ENCODE measurements at places on chromosomes 2 and 18. TPM values are rescaled to one million over a fixed set of nuclear protein-coding genes. Genes with fewer than 3 reads are reported as not detected.

GRCh38 chr2:26537826-26538475, 60.0 kb upstream of the OTOF start:
- no peak for DNase-seq

DNA sequence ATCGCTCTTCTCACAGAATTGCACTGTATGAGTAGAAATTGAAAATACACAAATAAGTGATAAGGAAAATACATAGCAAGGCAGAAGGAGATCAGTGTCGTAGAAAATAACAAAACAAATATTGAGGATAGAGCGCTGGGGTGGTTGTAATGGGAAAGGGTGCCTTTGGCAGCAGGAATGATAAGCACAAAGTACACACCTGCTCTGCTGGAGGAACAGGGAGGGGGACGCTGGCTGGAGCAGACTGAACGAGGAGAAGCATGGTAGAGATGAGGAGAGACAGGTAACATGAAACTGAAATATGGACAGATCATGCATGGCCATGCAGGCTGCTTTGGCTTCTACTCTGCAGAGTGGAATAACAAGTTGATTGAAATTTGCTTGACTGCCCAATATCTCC, 181.2 kb upstream of the FSHR start:
- no peak for DNase-seq

GRCh38 chr2:125041846-125042245, 1016.8 kb downstream of the CNTNAP5 start:
- DNase-seq: no peak

- DNase-seq: no peak
These were observed 62.1 kb downstream of the SCN3A start for GRCh38 chr2:165141601-165142354.

Gene KIAA2012
- 0.12 TPM for polyA plus RNA-seq

DNA sequence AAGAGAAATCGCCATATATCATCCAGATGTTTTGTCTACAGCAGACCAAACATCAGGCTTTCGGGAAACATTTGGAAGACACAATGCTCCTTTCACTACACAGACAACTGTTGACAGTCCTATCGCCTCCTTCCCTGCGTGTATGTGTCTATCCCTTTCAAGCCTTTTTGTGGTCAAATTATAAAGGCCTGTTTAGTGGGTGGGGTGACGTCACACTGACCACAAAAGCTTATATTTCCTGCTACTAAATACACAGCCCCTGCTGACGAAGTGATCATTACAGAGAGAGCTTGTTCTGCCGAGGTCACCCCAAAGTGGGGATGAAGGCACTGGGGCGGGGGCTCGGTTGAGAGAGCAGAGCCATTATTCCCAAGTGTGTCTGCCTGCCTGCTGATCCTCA, 302.7 kb upstream of the TNP1 start:
- DNase-seq: no peak

- DNase-seq: no peak
These were observed 167.1 kb upstream of the DOK6 start for GRCh38 chr18:69233465-69234054.

Gene PRSS56
- not detected for polyA plus RNA-seq

DNA sequence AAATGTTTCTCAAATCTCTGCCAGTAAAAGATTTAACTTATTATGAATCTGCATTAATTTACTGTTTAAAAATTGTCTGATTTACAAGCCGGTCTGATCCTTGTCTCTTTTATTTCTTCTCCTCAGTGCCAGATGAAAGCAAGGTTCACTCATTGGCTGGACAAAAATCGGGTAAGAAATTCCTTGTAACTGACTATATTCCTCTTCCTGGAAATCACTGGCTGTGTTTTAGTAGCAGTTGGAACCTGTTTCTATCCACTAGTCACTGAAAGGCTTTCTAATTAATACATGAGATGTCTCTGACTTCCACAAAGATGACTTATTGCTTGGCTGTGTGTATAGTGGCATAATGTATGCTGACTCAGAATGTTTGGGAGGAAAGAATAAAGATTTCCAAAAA, 436.6 kb upstream of the NRP2 start:
- peak; percentile 12 for DNase-seq

DNA sequence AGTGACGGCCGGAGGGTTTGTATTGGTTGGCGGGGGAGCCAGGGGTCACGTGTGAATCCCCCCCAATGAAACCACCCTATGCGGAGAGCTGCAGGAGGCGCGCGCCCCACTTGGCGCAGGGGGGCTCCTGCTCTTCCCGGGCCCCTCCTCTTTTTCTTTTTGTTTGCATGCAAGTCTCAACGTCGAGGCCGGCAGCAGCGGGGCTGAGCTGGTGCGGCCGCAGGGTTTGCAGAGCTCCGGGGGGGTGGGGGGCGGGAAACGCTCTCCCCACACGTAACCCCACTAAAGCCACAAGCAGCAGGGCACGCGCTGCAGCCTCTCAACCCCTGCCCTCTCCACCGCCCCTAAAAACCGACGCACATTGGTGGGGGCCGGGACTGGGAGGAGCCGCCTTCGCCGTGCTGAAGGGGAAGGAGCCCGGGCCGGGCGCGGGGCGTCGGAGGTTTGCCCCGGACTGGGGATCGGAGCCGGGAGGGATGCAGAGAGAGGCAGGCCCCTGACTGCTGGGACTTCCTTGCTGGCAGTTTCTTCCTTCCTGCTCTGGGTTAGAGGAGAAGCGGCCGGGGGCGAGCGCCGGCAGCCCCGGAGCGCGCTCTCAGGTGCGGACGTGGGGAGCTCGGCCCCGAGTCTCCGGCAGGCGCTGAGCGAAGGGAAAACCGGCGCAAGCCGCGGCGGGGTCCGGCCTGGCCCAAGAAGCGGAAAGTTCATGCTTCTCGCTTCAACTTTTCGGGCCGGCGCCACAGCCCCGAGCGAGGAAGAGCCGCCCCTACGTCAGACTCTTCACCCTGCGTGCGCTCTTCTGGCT, 864 bp downstream of the LBH start:
- DNase-seq: no peak

GRCh38 chr2:48600917-48601316, 16.7 kb upstream of the GTF2A1L start:
- no peak for DNase-seq

- no peak for DNase-seq
These were observed 20.1 kb downstream of the TMEM177 start for GRCh38 chr2:119699016-119699606.

DNA sequence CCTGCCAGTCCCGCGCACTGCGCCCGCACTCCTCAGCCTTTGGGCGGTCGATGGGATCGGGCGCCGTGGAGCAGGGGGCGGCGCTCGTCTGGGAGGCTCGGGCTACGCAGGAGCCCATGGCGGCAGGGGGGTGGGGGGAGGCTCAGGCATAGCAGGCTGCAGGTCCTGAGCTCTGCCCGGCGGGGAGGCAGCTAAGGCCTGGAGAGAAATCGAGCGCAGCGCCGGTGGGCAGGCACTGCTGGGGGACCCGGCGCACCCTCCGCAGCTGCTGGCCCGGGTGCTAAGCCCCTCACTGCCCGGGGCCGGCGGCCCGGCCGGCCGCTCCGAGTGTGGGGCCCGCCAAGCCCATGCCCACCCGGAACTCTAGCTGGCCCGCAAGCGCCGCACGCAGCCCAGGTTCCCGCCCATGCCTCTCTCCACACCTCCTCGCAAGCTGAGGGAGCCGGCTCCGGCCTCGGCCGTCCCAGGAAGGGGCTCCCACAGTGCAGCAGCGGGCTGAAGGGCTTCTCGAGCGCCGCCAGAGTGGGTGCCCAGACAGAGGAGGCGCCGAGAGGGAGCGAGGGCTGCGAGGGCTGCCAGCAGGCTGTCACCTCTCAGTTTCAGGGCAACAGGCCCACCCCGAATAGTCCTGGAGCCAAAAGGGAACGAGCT, 74.1 kb downstream of the PSMG2 start:
- no peak for DNase-seq

Gene GALNT5
- polyA plus RNA-seq: 0.70 TPM

GRCh38 chr2:127115471-127116199, 8.7 kb upstream of the BIN1 start:
- DNase-seq: no peak

- peak; percentile 28 for DNase-seq
These were observed 101.9 kb downstream of the NOL4 start for GRCh38 chr18:34122724-34123334.

Gene EHD3
- polyA plus RNA-seq: 21.5 TPM

DNA sequence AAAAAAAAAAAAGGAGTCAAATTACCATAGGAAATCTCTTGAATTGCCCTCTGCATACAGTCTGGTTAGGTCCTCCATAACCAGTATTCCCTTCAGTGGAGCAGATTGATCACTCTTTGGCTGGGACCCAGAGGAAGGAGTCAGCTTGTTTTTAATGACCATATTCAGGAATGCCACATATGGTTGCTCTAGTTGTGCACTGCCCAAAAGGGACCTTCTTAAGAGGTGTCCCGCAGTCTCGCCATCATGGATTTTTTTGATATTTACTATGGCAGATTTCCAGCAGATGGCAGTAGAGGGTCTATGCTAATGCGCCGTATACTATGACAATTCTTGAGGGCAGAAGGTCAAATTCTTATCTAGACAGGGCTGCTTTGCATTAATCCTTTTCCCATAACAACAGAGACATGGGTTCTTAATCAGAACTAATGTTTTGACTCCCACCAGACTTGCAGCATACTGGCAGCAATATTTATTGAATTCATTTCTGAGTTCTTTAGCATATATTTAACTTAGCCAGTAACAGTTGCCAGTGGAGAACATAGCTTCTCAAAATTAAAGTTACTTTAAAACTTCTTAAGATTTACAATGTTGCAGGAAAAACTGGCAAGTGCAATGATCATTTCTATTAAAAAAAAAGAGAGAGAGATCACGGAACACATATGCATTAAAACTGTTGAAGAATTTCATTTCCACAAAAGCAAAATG, 31.8 kb upstream of the INPP4A start:
- peak; percentile 44 for DNase-seq

GRCh38 chr18:3851159-3851558, 401.2 kb downstream of the TGIF1 start:
- DNase-seq: no peak

GRCh38 chr2:23478087-23478932, 93.3 kb downstream of the KLHL29 start:
- DNase-seq: no peak

Gene PAIP2B
- polyA plus RNA-seq: 21.6 TPM

DNA sequence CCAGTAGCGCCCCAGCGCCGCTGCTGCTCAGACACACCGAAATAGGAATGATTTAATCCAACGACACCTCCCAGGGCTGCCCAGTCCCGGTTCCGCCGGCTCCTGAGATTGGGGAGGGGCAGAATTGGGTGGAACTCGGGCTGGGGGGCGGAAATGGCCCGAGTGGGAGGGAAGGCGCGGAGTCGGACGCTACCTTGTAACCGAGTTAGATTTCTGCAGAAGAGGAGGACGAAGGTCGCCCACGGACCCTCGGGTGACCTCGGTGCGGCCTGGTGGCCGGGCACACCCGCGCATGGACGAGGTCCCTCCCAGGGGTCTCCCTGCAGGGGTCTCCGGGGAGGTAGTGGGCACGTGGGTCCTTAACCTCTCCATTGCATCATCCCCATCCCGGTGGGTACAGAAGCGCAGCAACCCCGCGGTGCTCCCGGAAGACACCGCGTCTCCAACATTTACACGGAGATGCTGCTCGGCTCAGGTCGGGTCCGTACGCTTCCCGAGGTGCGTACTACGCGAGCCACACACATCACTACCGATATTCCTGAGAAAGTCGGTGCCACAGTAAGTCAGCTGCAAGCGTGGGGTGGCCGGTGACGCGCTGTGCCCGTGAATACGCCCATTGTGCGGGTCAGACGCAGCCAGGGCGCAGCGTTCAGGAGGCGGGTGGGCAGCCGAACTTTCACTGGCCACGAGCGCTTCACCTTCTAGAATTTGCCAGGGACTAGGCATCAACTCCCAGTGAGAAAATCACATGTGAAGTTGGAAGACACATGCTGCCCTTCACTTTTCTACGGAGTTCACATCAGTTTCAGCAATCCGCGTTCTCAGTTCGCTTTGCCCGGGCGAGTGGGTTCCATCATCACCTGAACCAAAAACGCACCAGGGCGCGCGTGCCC, 3.0 kb downstream of the ZNF516 start:
- no peak for DNase-seq

GRCh38 chr2:8980096-8980495, 23.4 kb downstream of the MBOAT2 start:
- DNase-seq: no peak

DNA sequence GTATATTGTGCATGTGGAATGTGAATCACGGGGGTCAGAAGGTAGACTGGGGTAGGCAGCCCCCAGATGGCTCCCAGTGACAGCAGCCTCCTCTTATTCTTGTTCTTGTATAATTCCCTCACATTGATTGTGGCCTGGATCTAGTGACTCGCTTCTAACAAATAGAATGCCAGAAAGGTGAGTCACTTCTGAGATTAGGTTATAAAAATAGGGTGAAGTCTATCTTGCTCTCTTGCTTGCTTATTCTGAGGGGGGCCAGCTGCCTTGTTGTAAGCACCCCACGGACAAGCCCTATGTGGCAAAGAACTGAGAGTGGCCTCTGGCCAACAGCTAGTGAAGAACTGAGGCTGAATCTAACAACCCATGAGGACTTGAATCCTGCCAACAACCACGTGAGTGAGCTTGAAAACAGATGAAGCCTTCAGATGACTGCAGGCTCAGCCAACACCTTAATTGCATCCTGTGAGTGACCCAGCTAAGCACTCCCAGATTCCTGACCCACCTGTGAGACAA, 15.6 kb upstream of the RMND5A start:
- no peak for DNase-seq

Gene CDK5R2
- polyA plus RNA-seq: not detected

Gene PIEZO2
- 23.7 TPM for polyA plus RNA-seq

DNA sequence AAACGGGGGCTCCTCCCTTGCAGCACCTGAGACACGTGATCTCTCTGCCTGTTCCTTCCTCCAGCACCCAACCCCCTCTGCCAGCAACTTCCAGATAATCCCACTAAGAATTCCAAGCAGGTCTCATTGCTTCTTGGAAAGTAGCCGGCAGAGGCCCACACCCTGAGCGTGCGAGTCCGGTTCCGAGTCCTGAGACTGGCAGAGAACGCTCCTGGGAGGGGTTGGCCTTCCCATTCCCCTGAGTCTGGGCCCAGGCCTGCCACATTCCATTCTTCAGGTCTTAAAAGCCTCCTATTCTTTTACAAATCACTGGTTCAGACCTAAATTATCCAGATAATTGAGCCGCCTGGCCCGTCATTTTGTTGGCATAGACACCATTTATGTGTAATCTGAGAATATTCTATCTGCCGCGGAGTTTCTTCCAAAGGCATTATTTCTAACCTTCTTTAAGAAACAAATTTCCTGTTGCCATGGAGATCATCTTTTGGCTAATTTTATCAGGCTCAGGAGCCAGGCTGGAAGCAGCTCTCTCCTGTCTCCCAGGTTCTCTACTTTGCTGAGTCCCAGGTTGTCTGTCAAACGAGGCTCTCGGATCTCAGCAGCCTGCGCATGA, 165.4 kb downstream of the MYCN start:
- peak; percentile 21 for DNase-seq

DNA sequence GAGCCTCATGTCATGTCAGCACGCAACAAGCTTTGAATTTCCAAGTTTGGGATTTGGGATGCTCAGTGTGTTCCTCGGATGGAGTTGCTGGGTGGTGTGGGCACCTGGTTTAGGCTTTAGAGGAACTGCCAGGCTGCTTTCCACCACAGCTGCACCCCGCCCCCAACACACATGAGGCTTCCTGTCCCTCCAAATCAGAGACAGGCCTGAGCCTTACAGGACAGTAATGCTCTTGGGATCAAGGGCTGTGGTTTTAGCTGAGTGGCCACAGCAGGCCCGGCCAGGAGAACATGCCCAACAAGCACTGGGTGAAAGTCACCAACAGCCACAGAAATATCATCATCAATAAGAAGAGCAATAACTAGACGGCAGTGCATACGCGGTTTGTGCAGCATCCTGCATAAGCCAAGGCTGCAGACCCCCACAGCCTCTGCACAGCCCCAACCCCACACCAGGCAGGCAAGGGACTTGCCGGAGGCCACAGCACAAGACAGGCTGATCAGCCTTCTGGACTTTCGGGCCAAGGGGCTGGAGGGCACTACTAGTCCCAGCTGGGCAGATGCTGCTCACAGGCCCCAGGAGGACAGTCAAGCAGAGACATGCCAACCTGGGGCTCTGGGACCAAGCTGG, 29.7 kb upstream of the GPC1 start:
- no peak for DNase-seq

Gene ALPI
- 0.10 TPM for polyA plus RNA-seq

All from left kidney (tissue), 8 donors.